Activated T-helper 2 cell treated with anti-CD3 and anti-CD28 coated beads, Interferon-gamma antibody, Interleukin-2, Interleukin-4, amounts not matched to agents 10 μg/mL and 5 μg/mL and 100 μg/mL, durations not matched to agents 14 hours and 24 hours and 36 hours (primary cell): ENCODE measurements at places on chromosomes 1 and 21. TPM values are rescaled to one million over a fixed set of nuclear protein-coding genes. Genes with fewer than 3 reads are reported as not detected.

ANGPTL7 gene
- not detected in 2 replicates for total RNA-seq

ANKRD34A gene
- total RNA-seq: 4.1 TPM in 2 replicates

KIF14 gene
- total RNA-seq: 13.8 and 14.9 TPM in 2 replicates

LEFTY2 gene
- total RNA-seq: not detected in 2 replicates

AMY2B gene
- total RNA-seq: 3.2 and 3.5 TPM in 2 replicates

CZIB gene
- 46.7 and 47.4 TPM in 2 replicates for total RNA-seq

CDC7 gene
- 27.4 and 28.8 TPM in 2 replicates for total RNA-seq
